ENCODE measurements at places on chromosomes 4 and X. TPM values are rescaled to one million over a fixed set of nuclear protein-coding genes. Genes with fewer than 3 reads are reported as not detected.

DNA sequence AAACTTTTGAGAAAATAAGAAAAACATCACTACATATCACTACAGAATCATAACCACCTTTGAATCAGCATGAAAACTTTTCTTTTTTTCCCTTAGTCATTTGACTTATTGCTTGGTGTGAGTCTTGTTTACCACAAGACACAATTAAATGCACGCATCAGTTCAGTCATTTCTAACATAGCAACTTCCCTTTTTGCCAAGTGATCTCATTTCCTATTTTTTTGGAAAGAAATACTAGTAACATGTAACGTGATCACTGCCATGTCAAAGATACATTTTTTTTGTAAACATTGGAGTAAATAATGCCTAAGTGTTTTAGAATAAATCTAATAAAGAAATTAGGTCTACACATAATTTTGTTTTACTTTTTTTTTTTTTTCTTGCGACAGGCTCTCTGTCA, 5.1 kb upstream of the CXCL8 start:
- no peak for DNase-seq

DNA sequence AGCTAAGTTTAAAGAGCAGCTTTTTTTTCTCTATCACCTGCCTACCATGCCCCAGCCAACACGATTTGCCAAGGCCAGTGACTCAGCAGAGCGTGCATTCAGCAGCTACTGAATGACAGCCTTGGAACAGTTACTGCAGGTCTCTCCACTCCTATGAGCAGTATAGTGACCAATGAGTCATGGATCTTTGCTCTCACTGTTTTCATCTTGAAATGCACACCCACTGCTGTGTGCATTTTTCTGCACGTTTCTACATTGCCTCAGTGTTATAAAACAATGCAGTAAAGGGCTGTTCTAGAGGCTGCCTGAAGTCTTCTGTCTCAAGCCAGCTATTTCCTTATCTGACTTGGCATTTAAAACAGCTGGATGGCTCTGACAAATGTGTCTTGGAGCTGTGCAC, 66.0 kb upstream of the C4orf54 start:
- no peak for DNase-seq

GRCh38 chr4:5142726-5143125, 91.4 kb downstream of the STK32B start:
- no peak for DNase-seq

- DNase-seq: no peak
Observed at GRCh38 chrX:38717871-38718270, 83.4 kb upstream of the MID1IP1 start.

GRCh38 chr4:5412296-5412695, 296.1 kb downstream of the EVC2 start:
- no peak for DNase-seq

DNA sequence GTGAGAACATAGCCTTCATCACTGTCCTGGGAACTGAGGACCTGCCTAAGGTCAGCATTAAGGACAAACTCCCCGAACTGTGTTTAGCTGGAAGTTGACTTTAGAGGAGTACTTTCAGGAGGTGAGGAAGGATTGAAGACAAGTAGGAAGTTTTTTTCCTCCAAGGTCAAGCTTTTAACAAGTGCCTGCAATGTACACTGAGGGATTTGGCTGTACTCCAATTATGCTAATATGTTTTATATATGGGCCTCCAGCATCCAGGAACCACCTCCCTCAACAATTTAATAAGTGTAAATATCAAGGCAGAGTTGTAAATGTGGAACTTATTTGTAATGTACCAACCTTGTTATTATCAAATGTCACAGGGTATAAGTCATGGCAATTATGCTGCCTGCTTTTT, 726.2 kb downstream of the RPA4 start:
- no peak for DNase-seq

DNA sequence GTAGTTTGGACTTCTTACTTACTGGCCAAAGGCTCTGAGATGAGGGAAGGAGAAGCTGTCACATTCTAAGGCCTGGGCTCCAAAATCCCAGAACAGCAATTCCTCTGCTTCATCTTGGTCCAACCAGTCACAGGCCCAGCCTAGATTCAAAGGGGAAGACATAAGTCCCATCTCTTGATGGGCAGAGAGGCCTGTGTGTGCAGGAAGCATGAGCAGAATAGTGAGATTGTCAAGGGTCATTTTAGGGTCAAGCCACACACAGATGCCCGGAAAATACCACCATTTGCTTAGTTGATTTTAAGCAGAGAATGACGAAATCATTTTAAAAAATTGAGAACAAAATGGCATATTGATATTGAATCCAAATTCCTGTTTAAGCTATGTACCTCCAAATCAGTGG, 580.9 kb upstream of the ZFP42 start:
- DNase-seq: no peak

Gene STK32B
- total RNA-seq: not detected

DNA sequence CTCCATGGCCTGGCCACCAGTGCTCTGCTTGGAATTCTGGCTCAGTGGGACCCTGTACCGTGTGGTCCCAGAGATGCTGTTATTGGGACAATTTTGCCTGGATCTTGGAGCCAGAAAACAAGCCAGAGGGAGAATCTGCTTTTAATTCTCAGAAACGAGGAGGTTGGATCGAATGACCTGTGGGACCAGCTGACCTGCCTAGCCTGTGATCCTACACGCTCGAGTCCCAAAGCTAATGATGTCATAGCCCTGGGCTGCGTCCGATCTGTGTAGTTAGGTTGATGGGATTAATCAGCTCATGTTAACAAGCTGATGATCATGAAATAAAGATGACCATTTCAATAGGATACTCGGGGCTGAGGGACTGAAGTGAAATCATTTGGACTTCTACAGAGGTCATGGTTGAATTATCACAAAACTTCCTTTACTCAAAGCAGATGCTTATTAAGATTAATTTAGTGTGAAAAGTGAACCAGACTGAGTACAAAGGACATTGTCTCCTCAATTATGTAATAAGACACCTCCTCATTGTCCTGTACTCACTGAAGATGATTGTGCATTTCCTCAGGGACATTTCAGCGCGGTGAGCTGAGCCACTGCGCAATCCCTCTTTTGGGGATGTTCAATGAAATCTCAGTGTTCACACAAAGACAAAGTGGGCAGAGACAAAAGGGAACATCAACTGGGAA, 51.9 kb upstream of the STX18 start:
- no peak for DNase-seq

GRCh38 chr4:7261087-7261486, 68.7 kb downstream of the SORCS2 start:
- DNase-seq: no peak

DNA sequence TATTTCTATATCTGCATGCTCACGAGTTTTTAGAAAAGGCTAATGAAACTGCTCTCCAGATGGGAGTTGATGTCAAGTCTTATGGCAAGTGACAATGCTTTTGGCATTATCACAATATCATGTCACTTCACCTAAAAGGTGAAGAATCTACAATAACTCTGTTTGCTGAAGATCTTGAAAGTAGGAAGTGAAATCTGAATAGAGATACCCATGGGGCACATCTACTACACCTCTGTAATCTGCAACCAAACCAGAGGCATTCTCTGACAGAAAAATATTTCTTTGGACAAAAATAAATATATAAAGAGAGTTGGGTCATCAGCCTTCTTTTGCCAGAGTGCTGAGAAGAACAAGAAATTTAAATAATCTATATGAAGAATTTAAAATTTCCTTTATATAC, 3.9 kb upstream of the VAMP7 start:
- DNase-seq: no peak

Gene IQCM
- total RNA-seq: not detected

DNA sequence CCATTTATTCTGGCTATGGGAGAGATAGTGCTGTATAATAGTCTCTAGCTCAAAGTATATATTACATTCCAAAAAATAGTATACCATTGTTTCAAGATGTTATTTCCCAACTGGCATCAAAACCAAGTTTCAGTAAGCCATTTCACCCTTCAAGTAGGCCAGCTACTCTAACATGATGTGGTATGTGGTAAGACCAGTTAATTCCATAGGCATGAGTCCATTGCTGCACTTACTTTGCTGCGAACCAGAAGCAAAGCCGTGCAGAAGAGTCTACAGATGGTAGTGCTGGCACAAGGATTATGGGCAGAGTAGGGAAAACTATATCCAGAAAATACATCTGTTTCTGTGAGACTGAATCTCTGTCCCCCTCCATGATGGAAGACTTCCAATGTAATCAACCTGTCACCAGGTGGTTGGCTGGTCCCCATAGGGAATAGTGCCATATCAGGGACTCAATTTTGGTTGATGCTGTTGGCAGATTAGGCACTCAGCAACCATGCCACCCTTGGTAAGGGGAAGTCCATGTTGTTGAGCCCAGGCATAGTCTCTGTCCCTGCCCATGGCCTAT, 49.8 kb upstream of the HSD17B10 start:
- no peak for DNase-seq

Gene PLP1
- total RNA-seq: not detected

Gene FAM90A26
- total RNA-seq: not detected

Gene POLA1
- 35.7 TPM for total RNA-seq

- DNase-seq: no peak
Observed at GRCh38 chr4:89242864-89243732, 64.5 kb downstream of the GPRIN3 start.

- DNase-seq: no peak
Observed at GRCh38 chr4:73776321-73776729, 36.0 kb downstream of the CXCL8 start.

- no peak for DNase-seq
Observed at GRCh38 chr4:48193096-48193836, 59.2 kb upstream of the TXK start.

DNA sequence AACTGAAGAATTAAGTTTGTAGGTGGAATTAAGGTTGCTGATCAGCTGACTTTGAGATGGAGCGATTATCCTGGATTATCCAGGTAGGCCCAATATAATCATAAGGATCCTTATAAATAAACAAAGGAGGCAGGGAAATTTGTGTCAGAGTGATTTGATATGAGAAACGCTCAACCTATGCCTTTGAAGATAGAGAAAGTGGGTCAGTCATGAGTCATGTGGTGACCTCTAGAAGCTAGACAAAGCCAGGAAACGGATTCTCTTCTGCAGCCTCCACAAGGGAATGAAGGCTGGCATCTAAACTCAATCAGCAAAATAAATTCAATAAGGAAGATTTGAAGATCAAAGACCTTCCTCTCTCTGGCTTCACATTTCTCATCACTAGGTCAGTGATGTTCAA, 41.5 kb upstream of the SMIM10 start:
- DNase-seq: no peak

GRCh38 chr4:22648996-22649395, 43.7 kb upstream of the GBA3 start:
- DNase-seq: no peak

Gene REELD1
- 0.45 TPM for total RNA-seq

GRCh38 chrX:38879631-38880220, 78.5 kb downstream of the MID1IP1 start:
- DNase-seq: no peak

GRCh38 chr4:8209181-8209874, 10.2 kb downstream of the SH3TC1 start:
- DNase-seq: no peak

Gene GRIA3
- total RNA-seq: not detected

DNA sequence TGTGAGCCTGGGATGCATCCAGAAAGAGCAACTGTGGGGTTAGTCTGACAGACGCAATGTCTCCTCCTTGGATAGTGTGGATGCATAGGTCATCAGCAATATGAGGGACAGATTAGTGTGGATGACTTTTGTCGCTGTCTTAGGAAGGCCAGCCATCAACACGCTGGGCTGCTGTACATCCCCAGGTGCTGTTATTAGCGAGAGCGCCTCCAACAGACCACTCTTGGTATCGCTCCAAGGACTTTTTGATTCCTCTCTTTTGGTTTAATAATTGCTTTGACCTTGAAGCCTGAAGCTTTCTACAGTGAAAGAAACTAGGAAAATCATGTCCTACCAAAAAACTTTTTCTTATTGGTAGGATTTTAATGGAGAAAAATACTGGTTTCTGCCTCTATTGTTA, 76.7 kb downstream of the TMEM131L start:
- DNase-seq: no peak

GRCh38 chrX:72003811-72004750, 93.4 kb downstream of the NHSL2 start:
- DNase-seq: no peak

Gene PDZD4
- 0.07 TPM for total RNA-seq

Gene FOXP3
- 26.8 TPM for total RNA-seq

Gene LPAR4
- 0.40 TPM for total RNA-seq

DNA sequence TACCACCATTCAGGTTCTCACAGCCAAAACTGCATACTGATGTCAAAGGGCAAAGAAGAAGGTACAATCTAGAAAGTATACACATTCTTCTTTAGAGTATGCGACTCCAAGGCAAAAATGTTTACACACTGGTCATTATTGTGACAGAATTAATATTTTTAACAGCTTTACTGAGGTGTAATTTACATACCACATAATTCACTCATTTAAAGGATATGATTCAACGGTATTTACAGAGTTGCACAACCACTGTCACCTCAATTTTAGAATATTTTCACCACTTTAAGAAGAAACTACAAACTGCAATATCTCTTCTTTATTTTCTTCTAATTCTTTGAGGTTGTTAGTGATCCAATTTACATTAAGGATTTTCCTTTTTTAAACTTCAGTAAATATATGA, 325.4 kb upstream of the SMIM31 start:
- no peak for DNase-seq

DNA sequence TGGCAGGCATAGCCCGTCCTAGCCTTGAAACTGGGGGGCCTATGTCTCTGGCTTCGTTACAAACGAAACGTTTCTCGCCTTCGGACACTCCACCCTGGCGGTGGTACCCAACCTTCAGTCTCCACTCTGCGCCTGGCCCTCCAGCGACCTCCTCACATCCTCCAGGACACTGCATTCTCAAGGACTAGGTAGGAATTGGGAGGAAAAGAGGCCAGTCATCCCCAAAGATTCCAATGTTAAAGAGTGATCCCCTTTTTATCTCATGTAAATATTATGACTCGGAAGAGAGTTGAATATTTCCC, 2.1 kb upstream of the NKX6-1 start:
- DNase-seq: no peak

Gene ADGRG2
- total RNA-seq: not detected

Gene ASMTL
- total RNA-seq: 39.9 TPM

DNA sequence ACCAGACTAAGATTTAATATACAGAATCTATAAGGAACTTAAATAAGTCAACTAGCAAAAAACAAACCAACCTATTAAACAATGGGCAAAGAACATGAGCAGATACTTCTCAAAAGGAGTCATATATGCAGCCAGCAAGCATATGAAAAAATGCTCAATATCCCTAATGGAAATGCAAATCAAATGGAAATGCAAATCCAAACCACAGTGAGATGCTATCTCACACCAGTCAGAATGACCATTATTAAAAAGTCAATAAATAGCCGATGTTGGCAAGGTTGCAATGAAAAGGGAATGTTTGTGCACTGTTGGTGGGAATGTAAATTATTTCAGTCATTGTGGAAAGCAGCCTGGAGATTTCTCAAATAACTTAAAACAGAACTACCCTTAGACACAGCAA, 97.0 kb upstream of the SLC6A14 start:
- no peak for DNase-seq

GRCh38 chr4:176883108-176883550, 90.4 kb upstream of the VEGFC start:
- no peak for DNase-seq

All from activated CD8-positive, alpha-beta memory T cell treated with anti-CD3 and anti-CD28 coated beads, Interleukin-2, amount 10 ng/mL, durations not matched to agents 7 days and 5 days (primary cell).